ENCODE measurements at places on chromosomes 5 and 9.

GRCh38 chr5:134957920-134958608 is 9.6 kb upstream of the CATSPER3 start:
- DNase-seq = no peak

DNA sequence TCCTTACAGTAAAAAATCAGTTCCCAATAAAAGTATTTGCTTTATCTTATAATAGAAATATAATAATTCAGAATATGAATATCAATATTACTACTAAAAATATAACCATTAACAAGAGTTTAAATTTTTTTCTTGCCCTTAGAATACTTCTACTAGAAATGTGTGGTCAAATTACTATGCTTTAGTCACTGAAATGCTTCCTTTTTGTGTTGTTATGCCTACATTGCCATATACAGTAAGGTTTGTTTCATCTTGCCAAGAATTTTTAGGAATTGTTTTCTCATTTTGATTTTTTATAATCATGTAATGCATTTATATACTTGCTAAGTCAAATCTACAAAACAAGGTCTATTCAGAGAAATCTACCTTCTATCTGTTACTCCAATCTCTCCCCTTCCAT is 181.7 kb downstream of the CDK5RAP2 start:
- no peak for DNase-seq

DNA sequence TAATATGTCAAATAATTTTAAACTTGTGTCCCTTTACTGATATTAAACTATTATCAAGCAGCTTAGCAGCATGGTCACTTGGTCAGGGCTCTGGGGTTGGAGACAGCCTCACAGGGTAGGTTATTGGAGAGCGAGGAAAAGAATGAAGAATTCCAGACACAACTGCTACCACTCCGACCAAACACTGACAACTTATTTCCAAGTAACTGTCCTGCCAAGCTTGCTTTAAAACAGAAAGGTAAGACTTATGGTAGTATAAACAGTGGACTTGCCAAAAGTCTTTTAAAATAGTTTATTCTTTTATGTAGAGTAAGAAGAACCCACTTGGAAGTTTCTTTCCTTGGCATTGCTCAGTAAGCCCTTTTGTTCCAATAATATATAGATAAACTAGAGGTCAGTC is 364.1 kb downstream of the DEPDC1B start:
- no peak for DNase-seq

DNA sequence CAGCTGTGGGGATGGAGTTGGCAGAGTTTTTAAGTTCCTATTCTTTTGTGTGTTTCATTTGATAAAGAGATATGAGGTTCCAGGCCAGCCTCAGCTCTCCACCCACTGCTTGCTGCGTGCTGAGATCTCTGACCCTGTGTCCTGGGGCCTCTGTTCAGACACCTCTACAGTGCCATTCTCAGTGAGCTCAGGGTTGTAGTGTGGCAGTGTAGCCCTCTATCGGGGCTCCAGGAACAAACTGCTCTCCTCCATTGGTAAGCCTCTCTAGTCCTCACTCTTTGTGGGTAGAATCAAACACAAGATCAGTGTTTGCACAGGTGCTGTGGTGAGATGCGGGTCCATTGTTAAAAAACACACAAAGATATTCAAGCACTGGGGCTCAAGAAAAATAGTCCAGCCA is 386.6 kb upstream of the RPS23 start:
- DNase-seq = no peak

DNA sequence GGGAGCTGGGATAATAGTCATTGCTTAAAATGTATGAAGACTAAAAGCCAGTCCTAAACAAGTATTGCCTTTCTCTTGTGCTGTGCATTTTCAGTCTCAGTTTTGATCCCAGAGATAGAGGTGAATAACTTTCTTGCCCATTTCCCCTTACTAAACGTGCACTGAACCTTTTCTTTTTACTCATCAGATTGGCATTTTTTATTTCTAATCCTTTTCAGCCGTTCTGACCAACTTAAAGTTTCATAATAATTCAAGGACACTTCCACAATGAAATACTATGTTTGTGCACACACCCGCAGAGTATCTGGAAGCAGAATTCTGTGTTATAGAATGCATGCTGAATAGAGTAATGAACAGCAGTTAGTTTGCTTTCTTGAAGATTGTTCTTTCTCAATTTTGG is 343.6 kb downstream of the LRRC70 start:
- no peak for DNase-seq

DNA sequence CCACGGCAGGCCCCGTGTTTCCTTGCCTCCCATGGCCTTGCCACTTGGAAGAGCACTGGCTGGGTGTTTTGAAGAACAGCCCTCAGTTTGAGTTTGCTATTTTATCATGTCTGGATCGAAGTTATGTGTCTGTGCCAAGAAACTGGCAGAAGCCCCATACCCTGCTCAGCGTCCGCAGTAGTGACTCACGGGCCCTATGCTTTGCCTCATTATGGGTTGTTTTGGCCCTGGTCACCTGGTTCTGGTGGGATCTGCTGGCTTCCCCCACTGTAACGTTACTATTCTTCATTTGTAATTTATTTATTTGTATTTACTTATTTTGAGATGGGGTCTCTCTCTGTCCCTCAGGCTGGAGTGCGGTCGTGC is 42.3 kb upstream of the NKD2 start:
- no peak for DNase-seq

- DNase-seq = no peak
These were observed 69.2 kb downstream of the SYK start for GRCh38 chr9:90870621-90871326.

- DNase-seq = no peak
These were observed 215.7 kb downstream of the FAM114A2 start for GRCh38 chr5:153823036-153823435.

GRCh38 chr5:1445313-1445688 is at the start of gene SLC6A3:
Gene SLC6A3, minus strand, starts transcription at chr5:1445440. Its CDS starts 2,243 bp downstream, at chr5:1443197.
- DNase-seq = peak; percentile 20

DNA sequence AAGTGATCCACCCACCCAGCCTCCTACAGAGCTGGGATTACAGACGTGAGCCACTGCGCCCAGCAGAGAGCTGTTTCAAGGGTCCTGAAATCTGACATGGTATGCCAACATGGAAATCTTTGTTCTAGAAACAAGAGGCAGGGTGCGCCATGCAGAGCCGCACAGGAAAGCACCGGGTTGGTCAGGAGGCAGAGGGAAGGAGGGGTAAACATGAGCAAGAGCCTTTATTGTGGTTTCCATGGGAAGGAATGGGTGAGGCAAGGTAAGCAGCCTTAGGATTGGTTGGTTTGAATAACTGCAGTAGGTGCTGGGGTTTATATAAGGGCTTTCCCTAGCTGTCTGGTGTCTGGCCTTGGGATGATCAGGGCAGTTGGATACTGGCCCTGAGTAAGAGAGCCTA is 5.5 kb upstream of the EXOSC2 start:
- no peak for DNase-seq

DNA sequence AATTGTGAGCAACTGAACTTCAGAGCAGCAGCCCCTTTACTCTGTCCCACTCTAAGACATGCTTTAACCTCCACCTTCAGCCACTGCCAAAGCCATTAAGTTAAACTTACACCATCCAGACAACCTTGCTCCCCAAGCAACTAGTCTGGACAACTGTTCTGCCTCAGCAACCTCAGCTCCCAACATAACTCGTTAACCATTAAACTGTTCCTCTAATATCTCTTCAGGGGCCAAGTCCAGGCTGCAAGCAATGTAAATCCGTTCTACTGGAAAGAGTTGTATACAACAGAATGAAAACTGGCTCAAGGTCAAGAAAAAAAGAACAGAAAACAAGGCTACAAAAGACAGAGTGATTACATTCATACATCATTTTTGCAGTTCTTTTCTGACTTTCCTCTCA is 131.7 kb upstream of the TARS1 start:
- no peak for DNase-seq

GRCh38 chr5:171578829-171579491 is 159.5 kb downstream of the FGF18 start:
- DNase-seq = no peak

DNA sequence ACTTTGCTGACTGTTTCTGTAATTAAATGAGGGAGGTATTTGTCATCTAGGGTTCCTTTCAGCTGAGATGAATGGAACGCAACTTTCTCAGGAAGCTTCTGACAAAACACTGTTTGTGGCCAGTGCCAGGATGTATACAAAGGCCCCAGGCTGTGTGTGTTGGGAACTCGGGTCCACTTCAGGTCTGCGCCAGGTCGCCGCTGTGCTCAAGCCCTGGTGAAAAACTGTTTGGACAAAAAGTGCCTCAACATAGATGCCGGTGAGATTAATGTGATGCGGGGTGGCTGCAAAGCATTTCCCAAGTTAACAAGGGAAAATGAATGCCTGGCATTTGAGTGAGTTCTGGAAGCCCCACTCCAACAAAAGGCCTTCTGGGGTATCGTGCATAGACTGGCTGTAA is 156.4 kb downstream of the GABBR2 start:
- no peak for DNase-seq

GRCh38 chr5:96176022-96176421 is 214.4 kb upstream of the ELL2 start:
- no peak for DNase-seq

GRCh38 chr5:3265131-3265885 is 330.3 kb upstream of the IRX1 start:
- DNase-seq = no peak

GRCh38 chr9:2741441-2742158 is 24.3 kb downstream of the KCNV2 start:
- DNase-seq = no peak

- no peak for DNase-seq
These were observed 108.4 kb downstream of the ENTREP1 start for GRCh38 chr9:69433392-69433791.

GRCh38 chr9:124062172-124062571 is 50.6 kb downstream of the LHX2 start:
- DNase-seq = no peak

GRCh38 chr5:107135391-107135790 is 535.3 kb downstream of the EFNA5 start:
- no peak for DNase-seq

GRCh38 chr9:69036309-69036708 is 757 bp downstream of the FXN start:
- no peak for DNase-seq

- DNase-seq = no peak
These were observed 269.6 kb downstream of the PSAT1 start for GRCh38 chr9:78566521-78566920.

- DNase-seq = peak; percentile 32
These were observed at the start of gene PDGFRB for GRCh38 chr5:150155258-150156026. Gene PDGFRB, minus strand, starts transcription at chr5:150155845. Its CDS starts 18,798 bp downstream, at chr5:150137047.

DNA sequence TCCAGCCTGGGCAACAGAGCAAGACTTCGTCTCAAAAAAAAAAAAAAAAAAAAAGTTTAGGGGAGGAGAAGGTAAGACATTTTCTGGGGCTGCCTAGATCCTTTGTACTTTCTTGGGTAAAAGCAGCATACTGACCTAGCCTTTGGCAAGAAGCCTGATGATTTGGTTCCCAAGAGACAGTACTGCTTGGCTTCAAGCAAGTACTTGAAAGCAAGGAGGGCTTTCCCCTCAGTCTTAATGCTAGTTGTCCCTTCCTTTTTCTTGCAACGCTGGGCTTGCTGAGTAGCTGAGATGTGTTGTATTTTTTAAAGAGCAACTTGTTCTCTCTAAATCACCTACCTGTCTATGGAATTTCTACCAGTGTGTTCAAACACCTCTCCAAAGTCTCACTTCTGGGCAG is 76.2 kb downstream of the INSYN2B start:
- DNase-seq = no peak

DNA sequence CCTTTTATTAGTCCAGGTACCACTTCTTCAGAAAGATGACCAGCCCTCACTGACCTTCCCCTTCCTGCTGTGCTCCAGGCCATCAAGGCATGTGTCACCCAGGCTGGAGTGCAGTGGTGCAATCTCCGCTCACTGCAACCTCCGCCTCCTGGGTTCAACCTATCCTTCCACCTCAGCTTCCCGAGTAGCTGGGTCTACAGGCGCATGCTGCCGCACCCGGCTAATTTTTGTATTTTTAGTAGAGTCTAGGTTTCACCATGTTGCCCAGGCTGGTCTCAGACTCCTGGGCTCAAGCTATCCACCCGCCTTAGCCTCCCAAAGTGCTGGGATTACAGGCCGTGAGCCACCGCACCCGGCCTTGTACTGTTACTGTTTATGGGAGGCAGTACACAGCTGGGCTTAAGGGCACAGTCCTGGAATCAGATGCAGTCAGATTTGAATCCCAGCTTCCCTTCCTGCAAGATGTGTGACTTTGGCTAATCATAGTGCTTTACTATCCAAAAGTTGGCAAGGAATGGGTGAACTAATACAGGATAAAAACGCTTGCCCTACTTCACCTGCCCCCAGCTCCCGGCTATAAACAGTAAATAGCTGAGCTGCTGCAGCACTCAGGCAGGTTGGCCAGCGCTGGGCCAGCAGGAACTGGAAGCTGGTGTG is 483 bp upstream of the EIF4EBP3 start:
- no peak for DNase-seq

- DNase-seq = no peak
These were observed 147.9 kb downstream of the PLPPR1 start for GRCh38 chr9:101176384-101176783.

DNA sequence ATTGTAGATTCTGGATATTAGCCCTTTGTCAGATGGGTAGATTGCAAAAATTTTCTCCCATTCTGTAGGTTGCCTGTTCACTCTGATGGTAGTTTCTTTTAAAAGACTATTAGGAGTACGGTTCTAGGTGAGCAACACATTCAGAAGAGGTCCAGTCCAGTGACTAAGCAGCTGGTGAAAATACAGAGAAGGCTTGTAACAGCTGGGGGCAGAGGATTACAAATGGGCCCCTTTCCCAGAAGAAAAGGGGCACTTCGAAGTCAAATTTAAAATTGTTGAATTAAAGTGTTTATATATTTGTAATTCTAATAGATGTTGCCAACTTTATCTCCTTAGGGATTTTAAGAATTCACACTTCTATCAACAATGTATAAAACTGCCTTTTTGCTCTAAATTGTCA is 720.5 kb downstream of the TLE4 start:
- DNase-seq = no peak

DNA sequence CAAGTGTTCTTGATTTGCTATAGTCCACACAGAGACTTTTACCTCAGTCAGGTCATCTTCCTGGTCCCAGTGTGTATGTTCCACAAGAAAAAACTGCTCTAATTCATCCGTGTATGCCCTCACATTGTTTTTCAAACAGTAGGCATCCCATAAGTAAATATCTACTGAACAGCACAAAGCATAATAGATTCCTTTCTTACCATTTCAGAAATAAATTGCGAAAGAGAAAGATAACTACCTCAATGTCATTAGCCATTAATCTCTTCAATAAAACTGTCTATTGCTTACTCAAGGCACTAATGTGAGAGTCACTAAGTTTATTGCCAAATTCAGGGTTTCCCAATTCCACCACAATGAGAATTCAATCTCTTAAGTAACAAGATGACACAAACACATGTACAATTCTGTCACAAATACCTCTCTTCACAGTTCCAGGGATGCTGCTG is 9.6 kb downstream of the FBXW2 start:
- no peak for DNase-seq

- no peak for DNase-seq
These were observed 62.6 kb upstream of the LRRTM2 start for GRCh38 chr5:138937392-138938387.

All from stimulated activated CD8-positive, alpha-beta memory T cell treated with anti-CD3 and anti-CD28 coated beads, Interleukin-7, amount 100 ng/mL, for 1 hour (primary cell).